Cardiac fibroblast (primary cell): ENCODE measurements at places on chromosomes 4 and X.

- DNase-seq = no peak
Measured at GRCh38 chrX:15206306-15206705, 63.6 kb downstream of the ASB9 start.

- DNase-seq = no peak
Measured at GRCh38 chrX:152601848-152602616, 35.7 kb upstream of the GABRQ start.

DNA sequence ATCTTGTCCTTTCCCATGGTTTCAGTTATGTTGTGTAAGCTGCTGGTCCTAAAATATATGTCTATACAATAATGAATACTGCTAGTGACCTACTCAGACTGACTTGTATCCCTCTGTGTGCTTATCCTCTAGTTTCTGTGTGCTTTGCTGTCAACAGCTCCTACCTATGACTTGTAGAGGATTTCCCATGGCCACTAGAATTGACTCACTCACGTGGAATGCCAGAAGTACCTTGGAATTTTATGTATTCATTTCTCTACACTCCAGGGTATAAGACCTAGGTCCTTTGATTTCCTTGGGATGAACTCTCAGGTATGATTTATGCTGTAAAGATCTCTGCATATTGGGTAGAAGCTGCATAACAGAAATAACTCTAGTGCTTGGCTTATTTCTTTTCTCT lies 279.9 kb upstream of the SLIT2 start:
- peak; percentile 8 for DNase-seq

- no peak for DNase-seq
Measured at GRCh38 chr4:93957186-93957585, 128.6 kb downstream of the ATOH1 start.

- no peak for DNase-seq
Measured at GRCh38 chr4:129379429-129379828, 283.5 kb downstream of the C4orf33 start.
